ENCODE measurements at places on chromosomes 3 and 15.

- no peak for DNase-seq
Observed at GRCh38 chr3:18544146-18544545, 119.0 kb upstream of the SATB1 start.

DNA sequence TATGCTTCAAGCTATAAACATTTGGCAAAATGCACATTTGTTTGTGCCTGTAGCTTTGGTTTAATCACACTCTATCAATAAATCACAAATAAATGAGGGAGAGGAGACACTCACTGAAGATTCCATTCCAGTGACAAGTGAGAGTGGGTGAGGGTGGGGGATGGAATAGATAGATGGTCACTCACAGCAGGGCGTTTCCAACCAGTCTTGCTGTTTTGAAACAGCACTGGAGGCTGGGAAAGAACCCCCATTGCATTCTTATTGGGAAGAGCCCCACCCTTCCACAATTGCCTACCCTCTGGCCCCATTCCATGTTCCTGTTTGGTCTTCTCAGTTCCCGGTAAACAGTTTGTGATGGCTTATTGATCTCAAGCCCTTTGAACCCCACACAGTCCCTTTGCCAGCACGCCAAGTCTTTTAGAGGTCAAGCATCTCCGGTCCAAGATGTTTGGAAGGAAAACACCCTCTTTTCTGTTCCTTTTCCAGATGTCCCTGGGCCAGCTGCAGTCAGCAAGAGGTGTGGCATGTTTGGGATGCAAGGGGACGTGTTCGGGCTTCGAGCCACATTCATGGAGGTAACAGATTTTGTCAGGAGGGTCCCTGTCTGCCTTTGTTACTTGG is 30.7 kb downstream of the LMCD1 start:
- no peak for DNase-seq

- no peak for DNase-seq
Observed at GRCh38 chr3:174208161-174208560, 651.0 kb upstream of the NAALADL2 start.

DNA sequence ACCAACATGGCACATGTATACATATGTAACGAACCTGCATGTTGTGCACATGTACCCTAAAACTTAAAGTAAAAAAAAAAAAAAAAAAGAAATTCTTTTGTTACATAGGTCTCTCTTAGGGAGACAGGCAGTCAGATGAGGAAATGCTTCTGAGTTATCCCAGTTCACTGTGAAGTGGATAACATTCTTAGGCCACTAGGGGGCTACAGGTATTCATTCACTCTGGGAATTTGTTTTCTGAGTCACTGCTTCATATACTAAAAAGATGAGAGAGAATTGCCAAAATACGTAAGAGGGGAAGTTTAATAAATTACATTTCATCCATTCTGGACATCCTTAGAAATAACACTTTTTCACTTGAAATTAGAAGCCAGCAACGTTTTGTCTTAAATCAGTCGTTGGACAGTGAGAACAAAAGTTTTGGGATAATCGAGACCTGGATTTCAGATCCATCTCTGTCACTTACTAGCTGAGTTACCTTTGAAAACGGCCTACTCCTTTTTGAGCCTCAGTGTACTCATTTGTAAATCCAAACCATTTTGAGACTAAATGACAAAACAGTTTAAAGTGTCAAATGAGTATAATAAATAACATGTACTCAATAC is 738.4 kb upstream of the ALCAM start:
- DNase-seq, result no peak

DNA sequence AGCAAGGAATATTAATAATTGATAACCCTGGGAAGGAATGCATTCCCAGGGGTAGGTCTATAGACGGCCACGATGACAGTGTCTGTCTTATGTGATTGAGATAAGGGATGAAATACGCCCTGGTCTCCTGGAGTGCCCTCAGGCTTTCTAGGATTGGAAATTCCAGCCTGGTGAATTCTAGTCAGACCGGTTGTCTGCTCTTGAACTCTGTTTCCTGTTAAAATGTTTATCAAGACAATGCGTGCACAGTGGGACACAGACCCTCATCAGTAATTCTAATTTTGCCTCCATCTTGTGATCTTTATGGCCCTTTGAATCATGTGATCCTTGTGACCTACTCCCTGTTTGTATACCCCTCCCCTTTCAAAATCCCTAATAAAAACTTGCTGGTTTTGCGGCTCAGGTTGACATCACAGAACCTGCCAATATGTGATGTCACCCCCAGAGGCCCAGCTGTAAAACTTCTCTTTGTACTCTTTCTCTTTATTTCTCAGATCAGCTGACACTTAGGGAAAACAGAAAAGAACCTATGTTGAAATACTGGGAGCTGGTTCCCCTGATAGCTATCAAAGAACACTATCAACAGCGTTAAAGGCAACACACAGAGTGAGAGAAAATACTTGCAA is 183.3 kb downstream of the PDE8A start:
- DNase-seq, result no peak

DNA sequence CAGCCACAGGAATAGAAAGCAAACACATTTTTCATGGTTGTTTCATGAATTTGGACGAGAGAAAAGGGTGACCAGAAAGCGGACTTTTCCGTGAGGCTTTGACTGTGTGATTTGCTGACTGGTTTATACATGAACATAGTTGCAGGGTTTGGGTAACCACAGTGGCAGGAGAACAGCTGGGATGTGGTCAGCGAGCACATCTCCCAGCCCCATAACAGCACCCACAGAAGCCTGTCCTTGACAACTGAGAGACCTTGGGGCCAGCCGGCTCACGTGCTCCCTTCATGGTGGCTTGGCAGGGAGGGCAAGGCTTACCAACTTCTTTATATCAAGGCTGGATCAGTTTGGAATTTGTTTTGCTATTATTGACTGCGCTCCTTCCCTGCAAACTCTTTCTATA is 13.2 kb upstream of the RGMA start:
- no peak for DNase-seq

GRCh38 chr15:98983334-98983733 is 24.3 kb downstream of the PGPEP1L start:
- no peak for DNase-seq

- DNase-seq, result no peak
Observed at GRCh38 chr3:142029052-142029642, 120.2 kb downstream of the TFDP2 start.

- DNase-seq, result no peak
Observed at GRCh38 chr3:183182732-183183610, 20.4 kb upstream of the LAMP3 start.

GRCh38 chr3:129865806-129866205 is 27.7 kb downstream of the TMCC1 start:
- no peak for DNase-seq

DNA sequence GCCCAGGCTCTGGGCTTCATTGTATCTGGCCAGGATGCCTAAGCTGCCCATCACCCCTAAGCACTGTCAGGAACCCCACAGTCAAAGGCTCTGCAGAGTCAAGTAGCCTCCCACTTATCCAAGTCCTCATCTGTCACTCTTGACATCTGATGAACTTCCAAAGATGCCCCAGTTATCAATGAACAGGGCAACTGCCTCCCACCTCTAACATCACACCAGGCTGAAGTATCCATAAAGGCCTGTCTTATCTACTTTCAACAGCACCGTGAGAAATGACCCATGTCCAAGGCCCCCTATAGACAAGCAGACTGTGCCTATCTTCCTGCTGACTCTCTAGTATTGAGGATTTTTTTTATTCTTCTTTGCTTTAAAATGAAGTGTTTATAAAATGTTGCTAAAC is 56.4 kb downstream of the TRIM69 start:
- no peak for DNase-seq

- DNase-seq, result no peak
Observed at GRCh38 chr3:176037636-176038035, 1159.6 kb downstream of the TBL1XR1 start.

DNA sequence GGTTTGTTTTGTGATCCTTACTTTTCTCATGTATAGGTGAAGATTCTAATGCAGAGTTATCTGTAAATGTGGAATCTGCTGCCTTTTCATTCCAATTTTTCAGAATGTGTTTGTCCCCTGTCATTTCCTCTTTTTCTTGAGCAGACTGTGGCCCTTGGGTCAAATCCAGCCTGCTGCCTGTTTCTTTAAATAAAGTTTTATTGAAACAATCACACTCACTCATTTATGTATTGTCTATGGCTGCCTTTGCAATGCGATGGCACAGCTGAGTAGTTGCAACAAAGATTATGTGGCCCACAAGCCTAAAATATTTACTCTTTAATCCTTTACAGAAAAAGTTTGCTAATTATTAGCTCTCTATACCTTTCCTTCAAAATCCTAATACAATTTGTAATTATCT is 116.3 kb upstream of the NPHP3 start:
- no peak for DNase-seq

DNA sequence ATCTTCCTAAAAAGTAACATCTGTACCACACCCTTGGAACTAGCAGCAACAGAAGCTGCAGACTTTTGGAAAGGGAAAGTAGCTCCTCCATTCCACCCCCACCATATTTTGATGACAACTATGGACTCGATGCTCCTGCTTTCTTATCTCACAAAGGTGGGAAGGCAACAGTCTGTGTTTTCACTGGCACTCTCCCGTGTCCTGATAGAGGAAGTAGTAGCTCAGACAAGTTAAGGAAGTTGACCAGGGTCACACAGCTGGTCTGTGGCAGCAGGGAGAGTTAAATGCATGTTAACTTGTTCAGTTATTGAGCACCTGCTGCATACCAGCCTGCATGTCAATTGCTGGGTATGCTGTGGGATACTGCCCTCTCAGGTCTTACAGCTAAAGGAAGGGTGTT is 33.1 kb downstream of the BHLHE40 start:
- no peak for DNase-seq

DNA sequence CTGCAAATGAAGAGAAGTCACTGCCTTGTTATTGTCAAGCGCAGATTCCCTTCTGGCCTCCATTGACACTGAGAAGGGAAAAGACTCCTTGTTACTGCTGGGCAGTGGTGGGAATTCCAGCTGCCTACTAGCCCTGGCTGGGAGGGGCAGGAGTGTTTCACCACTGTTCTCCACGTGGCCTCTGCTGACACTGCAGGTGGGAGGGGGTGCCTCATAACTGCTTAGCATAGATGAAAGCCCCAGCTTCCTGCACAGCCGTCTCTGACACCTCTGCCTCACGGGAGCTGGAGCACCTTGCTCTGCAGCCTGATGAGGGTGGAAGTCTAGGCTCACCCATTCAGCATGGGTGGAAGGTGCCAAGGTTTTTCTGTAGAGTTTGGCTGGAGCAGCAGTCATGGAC is 52.1 kb downstream of the TM2D3 start:
- no peak for DNase-seq

DNA sequence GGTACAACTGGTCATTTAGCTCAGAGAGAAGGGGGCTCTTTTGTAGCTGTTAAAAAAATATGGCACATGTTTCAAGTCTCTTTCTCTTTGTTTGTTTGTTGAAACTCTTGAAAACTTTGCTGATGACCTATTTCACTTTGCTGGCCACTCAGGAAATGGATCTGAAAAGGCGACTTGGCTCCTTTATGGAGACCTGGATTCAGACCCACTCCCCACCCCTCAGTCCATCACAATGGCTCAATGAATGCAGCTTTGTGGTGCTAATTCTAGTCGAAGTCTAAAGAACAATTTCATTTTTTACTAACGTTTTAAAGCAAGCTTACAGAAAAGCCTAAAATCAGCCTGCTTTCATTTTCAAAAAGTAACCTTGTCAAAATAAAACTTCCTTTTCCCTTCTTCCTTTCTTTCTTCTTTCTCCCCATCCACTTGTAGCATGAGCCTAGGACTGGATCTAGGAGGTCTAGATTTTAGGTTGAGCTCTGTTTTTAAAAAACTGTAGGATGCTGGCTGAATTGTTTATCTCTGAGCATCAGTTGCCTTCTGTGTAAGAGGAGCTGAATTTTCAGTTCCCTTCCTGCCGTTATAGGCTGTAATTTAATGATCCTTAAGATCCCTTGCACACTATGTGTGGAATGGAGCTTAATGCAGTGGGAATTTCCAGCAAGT is 165.5 kb upstream of the FEZF2 start:
- no peak for DNase-seq

DNA sequence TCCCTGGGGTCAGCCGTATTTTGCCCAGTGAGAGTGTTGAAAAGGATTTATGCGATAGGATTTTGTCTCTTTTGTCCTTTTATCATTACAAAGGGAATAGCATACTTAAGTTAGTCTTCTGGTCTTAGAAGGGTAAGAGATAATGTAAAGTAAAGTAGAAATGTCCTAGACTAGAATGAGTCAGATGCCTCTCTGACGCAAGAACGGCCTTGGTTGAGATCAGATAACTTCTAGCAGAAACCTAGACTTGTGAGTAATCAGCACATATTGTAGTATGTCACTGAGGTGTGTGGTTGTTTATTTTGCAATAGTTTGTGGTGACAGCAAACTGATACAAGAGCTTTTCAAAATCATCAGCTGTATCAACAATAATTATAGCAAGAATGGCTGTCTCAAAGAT is 866.1 kb downstream of the NSUN3 start:
- no peak for DNase-seq

- DNase-seq, result peak; percentile 68
Observed at GRCh38 chr3:177830411-177830849, 633.1 kb upstream of the TBL1XR1 start.

DNA sequence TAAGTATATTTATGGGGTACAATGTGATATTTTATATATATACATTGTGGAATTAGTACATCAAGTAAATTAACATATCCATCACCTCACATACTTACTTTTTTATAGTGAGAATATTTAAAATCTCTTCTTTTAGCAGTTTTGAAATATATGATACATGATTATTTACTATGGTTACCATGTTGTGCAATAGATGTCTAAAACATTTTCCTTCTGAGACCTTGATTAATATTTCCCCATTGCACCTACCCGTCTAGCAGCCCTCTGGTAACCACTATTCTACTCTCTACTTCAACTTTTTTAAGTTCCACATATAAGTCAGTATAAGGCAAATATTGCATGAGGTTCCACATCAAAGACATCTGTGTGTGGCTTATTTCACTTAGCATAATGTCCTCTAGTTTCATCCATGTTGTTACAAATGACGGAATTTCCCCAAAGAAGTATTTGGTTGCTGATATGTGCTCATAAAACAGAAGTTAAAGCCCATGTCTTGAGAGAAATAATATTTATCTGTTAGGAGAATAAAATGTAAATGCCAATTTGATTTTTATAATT is 29.6 kb upstream of the NFKBIZ start:
- DNase-seq, result no peak

- DNase-seq, result no peak
Observed at GRCh38 chr3:89358281-89358680, 250.9 kb downstream of the EPHA3 start.

GRCh38 chr3:13073326-13074005 is at the start of gene IQSEC1:
TSS of gene IQSEC1 (minus strand) at chr3:13073429. CDS start at chr3:13073014, 415 bp downstream.
- DNase-seq, result no peak

GRCh38 chr3:147404000-147404799 is 2.1 kb downstream of the ZIC4 start:
- DNase-seq, result no peak

GRCh38 chr3:59240666-59241255 is 190.9 kb upstream of the CFAP20DC start:
- no peak for DNase-seq

DNA sequence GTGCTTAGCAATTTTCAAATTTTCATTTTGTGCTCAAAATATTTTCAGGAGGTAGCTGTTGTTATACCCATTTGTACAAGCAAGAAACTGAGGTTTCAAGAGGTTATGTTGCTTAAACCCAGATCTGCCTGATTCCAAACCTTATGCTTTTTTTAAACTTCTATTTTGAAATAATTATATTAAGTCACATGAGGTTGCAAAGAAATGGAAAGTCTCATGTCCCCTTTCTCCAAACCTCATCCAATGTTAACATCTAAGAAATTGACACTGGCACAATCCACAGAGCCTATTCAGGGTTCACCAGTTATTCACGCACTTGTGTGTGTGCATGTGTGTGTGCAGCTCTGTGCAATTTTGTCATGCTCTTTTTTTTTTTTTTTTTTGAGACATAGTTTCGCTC is 35.1 kb downstream of the B3GNT5 start:
- DNase-seq, result no peak

GRCh38 chr15:87355946-87356345 is 900.6 kb downstream of the NTRK3 start:
- no peak for DNase-seq

Data from WERI-Rb-1 (cell line).